NCI-H1105 (cell line): ENCODE measurements at places on chromosomes 4 and X.

DNA sequence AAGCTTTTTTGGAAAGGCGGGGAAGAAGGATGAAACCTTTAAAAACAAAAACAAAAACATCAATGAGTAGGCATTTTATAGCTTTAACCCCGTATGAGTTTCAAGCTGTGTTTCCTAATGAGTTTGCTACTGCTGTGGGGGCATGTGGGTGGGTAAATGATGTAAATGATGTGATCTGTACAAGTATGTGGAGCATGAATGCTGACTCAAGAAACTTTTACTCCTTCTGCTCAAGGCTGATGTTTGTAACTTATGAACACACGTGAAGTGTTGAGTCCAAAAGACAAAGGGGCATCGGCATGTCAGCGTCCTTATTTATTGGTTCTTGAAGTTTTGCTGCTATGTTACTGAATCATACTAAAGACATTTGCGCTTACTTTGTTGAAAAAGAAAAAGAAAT lies 76.9 kb downstream of the CLCN4 start:
- DNase-seq = no peak

DNA sequence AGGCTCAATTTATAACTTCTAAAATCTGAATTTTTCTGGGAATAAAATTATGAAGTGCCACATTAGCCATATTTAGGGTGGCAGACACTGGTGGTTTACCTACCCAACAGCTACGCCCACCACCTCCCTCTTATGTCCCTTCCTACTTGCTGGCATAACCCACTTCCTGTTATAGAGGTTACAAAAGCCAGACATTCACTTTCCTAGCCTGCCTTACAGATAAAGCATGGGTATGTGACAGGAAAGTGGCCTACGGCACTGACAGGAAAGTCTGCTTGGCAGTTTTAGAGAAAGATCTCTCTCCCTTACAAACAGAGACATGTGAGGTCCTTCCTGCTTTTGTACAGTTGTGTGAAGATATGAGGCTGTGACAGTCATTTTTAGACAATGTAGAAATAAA lies 12.4 kb downstream of the DDX53 start:
- DNase-seq = no peak

DNA sequence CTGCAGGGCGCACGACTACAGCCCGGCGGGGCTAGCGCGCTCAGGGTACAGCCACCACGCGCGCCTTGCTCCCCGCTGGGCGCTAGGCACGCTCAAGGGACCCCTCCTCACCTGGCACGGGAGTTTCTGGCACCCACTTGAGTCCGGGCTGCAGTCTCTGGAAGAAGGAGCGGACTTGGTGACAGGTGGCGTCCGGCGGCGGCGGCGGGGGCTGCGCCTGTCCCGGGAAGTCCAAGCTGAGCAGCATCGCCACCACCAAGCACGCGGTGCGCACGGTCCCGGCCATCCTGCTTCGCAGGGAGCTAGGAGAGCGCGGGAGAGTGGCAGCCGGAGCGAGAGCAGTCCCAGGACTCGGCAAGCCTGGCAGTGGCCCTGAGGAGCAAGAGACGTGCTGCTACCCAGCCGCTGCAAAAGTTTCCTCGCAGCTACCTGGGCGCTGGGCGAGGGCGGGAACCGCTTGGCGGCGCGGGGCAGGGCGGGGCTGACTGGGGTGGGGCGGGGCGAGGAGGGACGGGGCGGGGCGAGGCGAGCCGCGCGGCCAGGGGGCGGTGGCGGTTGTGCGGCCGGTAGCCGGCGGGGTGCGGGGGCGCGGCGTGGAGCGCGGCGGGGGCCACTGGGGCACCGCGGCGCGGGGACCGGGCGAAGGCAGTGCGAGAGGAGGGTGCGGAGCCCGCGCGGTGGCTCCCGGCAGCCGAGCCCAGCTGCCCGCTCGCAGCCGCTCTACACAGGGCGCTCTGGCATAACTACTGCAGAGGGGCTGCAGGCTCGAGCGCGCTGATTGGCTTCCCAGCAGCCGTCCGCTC lies at the start of gene GPC3:
Gene GPC3 (minus strand): TSS at position 431 of the 803 bp plus-strand sequence.
- peak; percentile 34 for DNase-seq

DNA sequence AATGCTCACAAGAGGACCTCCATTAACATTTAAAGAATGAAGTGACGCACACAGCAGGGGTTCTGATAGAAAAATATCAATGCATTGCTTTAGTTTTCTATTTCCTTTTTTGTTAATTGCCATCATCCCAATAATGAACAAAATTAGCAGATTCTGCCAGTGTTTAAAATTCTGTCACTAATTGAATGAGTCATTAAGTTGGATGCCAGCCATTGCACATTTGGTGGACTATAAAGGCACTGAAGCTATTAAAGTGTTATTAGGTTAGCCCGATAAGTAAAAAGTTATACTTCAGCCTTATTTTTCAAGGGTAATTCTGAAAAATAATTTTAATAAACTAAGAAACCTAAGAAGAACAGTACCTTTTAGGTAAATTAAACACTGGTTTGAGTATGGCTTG lies 53.1 kb downstream of the MAP3K15 start:
- DNase-seq = no peak

DNA sequence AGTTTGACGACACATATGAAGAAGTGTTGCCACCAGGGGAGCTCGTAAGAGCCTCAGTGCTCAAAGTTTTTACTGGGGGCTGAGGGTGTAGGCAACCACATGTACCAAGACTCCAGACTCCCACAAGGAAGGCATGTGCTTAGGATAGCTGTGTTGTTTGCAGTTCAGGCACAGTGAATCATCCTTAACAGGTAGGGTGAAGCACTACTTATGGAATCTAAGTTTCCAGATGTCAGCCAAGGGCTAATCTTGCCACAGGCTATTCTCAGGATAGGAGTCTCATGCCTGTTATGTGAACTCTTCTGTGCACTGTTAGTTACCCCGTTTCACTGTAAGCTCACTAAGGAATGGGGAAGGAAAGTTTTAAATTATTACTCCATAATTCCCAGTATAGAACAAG lies 202.6 kb downstream of the TMA16 start:
- no peak for DNase-seq

- DNase-seq = no peak
These were observed 289.7 kb downstream of the STK32B start for GRCh38 chr4:5340991-5341451.

GRCh38 chr4:145886871-145887240 lies 51.8 kb downstream of the ZNF827 start:
- DNase-seq = no peak

- DNase-seq = no peak
These were observed 64.0 kb downstream of the NBDY start for GRCh38 chrX:56793112-56793430.

DNA sequence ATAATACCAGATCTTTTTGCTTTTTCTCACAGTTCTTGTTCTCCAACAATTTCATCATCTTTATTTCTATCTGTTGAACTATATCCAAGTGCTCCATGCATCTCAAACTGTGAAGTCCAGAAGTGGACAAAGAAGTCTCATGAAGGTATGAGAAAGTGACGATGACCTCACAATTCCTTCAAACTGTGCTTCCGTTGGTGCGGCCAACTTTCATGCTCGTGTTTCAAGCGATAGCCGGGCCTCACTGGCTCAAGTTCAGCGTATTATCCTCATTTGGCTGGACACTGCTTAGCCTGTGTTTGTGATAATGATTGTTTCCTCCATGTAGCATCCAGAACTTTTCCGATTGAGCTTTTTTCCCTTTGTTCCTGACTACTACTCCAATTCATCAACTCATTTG lies 143.1 kb downstream of the PALLD start:
- DNase-seq = no peak

- DNase-seq = no peak
These were observed 9.7 kb downstream of the RAP2C start for GRCh38 chrX:132209527-132209926.
